ENCODE measurements at places on chromosomes 3 and 15.

- DNase-seq, result no peak
Measured at GRCh38 chr3:87120881-87121280, 106.2 kb upstream of the CHMP2B start.

DNA sequence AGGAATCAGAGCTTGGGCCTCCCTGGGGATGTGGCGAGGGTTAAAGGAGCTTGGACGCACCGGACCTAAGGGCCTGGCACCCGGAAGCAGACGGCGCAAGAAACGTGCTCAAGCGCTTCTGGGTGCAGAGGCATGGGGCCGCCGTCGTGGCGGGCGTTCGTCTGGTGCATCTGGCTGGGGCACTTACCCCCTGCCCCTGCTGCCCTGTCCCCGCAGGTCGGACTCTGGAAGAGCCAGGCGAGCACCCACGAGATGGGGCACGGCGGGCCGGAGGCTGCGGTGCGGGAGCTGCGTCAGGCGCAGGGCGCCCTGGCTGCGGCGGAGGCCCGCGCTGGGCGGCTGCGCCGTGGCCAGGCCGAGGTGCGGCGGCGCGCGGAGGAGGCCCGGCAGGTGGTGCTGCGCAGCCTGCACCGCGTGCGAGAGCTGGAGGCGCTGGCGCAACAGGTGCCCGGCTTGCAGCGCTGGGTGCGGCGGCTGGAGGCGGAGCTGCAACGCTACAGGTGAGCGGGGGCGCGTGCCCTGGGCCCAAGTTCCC lies 2.5 kb downstream of the EFCC1 start:
- DNase-seq, result peak; percentile 21

DNA sequence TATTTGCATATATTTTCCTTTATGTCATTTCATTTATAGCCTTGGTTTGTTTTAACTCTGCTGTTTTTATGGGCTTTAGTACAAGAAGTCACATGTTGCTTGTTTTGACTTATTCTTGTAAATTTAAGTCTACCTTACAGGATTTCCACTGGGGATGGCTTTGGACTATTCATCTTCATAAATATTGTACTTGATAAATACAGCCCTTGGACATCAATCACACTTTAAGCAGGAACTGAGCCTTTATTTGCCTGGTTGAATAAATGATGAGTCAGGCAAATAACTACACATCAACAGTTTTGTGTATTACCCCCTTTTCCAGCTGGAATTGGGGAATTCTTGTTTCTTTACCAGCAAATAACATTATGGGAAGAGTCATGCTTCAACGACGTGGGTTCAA lies 286.0 kb downstream of the CNTN3 start:
- DNase-seq, result no peak

- no peak for DNase-seq
Measured at GRCh38 chr3:62049033-62049432, 324.3 kb downstream of the FEZF2 start.

DNA sequence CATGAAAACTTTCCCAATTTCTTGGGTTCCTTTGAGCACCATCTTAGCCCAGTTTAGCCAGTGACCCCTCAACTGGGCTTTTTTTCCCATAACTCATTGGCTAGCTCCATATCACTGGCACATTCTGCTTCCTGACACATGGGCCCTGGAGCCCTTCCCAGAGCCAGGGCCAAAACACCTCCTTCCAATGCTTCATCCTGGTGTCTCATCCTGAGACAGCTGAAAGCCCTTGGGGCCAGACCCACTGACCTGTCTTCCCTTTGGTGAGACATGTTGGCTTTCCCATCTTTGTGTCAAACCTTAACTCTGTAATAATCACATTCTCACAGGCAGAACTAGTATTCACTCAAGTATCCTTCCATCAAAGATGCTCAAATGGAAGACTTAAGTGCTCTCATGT lies 82.6 kb upstream of the SMAD3 start:
- no peak for DNase-seq

DNA sequence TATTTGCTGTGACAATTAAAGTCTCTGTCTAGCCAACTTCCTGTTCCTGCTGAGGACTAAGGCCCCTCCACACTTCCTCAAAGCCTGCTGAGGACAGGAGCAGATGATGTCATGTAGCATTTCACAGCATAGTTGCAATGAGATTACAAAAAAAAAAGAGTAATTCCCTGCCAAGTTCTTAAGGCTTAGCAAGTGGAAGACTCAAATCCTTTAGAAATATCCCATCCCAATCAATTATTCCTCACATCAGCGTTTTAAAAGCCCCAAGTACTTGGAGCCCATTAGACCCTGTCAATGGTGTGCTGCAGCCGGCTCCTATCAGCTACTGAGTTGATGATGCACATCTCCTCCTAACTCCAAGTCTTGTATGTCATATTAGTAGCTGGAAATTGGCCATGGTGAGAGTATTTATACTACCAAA lies 51.7 kb downstream of the TRANK1 start:
- no peak for DNase-seq

- no peak for DNase-seq
Measured at GRCh38 chr3:124812291-124813265, 74.6 kb downstream of the ITGB5 start.

DNA sequence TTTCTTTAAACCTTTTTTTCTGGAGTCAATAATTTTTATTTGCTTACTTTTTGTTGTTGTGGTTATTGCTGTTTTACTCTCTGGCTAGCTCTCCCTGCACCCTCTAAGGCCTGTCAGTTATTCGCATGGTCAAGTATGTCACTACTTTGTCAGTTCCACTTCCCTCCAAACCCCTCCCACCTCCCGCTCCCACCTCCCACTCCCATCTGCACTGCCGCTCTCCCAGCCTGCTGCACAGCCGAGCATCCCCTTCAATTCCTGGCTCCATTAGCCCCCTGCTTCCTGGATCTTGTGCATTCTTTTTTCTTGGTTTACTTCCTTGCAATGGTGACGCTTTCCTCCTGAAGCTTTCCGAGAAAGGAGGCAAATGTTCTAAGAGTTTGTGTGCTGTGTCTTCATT lies 218.0 kb downstream of the XXYLT1 start:
- no peak for DNase-seq

DNA sequence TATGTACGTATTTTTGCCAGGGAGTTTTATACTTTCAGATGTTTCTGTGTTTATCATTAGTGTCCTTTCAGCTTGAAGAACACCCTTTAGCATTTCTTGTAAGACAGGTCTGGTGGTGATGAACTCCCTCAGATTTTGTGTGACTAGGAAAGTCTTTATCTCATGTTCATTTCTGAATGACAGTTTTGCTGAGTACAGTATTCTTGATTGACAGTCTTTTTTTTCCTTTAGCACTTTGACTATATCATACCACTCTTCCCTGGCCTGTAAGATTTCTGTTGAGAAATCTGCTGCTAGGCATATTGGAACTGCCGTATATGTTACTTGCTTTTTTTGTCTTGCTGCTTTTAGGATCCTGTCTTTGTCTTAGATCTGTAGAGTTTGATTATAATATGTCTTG lies 5.8 kb downstream of the LNP1 start:
- no peak for DNase-seq

- DNase-seq, result no peak
Measured at GRCh38 chr15:43382310-43382709, 11.4 kb downstream of the TUBGCP4 start.

DNA sequence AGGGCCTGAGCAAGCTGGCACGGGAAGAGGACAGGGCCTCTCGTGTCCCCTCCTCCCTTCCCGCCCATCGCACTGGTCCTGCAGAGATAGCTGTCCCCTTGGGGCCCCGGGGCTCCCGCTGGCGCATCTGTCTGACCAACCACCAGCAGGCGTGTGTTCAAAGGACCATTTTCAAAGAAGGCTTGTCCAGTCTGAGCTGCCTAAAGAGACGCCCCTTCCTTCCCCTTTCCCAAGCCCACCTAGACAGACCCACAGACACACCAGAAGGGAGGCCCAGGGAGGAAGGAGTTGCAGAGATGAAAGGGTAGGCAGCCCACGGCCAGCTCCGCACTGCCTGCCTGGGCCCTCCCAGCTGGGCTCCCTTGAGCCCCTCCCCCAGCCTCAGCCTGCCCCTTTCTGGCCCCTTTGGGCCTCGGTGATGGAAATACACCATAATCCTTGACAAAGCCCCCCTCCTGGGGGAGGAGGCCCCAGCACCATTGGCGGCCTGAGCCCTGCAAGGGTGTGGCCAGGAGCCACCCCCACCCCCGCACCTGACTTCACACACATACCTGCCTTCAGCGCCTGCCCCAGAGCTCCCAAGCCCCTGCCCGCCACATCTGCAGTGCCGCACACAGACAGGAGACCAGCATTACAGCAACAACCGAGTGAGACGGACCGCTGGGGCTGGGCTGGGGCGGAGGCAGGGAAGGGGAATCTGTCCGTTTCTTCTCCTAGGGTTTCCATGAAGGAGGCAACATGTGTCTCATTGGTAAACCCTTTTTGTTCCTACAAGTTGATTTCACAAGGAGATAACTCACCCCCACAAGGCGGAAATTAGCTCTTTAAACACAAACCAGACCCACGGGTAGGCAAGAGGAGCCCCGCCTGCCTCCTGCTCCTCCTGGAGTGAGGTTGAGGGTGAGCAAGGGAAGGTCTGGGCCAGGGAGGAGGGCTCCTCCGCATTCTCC lies at the start of gene STRA6:
STRA6 (minus strand) TSS at position 336 of the 950 bp plus-strand sequence. CDS start 520 bp downstream, outside the sequence.
- peak; percentile 93 for DNase-seq

GRCh38 chr15:91861223-91861622 lies 7.7 kb downstream of the SLCO3A1 start:
- DNase-seq, result no peak

GRCh38 chr15:73683257-73683776 lies 866 bp upstream of the CD276 start:
- peak; percentile 92 for DNase-seq

GRCh38 chr3:128674161-128674784 lies 23.7 kb upstream of the RPN1 start:
- DNase-seq, result no peak

GRCh38 chr3:74167926-74168325 lies 446.5 kb downstream of the CNTN3 start:
- no peak for DNase-seq

DNA sequence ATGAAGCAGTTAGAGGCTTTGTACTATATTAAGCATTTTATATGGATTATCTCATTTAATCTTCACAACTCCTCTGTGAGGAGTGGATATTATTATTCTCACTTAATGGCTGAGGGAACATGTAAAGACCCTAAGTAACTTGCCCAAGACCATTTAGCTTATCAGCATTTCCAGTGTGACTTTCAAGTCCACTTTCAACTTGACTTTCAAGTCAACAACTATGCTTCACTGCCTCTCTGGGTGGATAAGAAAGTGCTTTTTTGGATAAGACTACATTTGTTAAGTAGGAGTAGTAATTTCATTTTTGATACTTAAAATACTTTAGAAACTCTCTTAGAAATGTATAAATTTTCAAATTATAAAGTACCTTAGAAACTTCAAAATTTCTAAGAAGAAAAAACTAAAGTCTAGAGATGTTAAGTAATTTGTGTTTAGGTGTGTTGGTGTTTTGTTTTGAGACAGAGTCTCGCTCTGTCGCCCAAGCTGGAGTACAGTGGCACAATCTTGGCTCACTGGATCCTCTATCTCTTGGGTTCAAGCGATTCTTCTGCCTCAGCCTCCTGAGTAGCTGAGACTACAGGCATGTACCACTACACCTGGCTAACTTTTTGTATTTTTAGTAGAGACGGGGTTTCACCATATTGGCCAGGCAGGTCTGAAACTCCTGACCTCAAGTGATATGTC lies 71.8 kb downstream of the MINDY2 start:
- no peak for DNase-seq

DNA sequence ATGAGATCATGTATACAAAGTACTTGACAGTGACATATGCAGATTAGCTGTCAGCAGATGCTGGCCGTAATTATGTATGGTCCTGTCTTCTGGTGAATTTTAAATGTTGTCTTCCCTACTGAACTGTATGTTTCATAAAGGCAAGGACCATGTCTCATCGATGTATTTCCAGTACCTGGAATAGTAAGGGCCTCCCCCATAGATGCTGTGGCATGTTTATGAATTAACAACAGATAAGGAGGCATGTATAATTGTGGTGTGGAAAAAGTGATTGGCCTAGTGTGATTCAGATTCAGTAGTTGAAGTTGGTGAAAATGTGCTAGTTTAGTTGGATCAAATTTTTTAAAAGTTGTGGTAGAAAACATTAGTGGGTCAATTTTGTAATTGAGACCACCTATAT lies 202.7 kb upstream of the SLC2A2 start:
- DNase-seq, result no peak

DNA sequence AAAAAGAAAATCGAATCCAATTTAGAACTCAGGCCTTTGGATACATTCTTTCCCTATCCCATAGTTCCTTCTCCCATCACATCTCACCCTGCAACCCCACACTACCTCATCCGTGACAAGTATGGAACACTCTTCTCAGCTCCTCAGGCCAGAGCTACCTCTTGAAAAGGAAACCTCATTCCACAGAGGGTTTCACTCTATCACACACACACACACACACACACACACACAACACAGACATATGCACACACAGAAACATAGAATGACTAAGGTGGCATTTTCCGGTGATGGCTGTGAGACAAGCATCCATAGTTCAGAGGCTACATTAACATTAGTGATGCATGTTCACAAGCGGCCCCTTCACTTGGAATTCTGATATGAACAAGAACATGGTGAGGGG lies 122.0 kb upstream of the HES1 start:
- DNase-seq, result no peak

GRCh38 chr3:9081184-9081818 lies 118.0 kb upstream of the RAD18 start:
- DNase-seq, result no peak

DNA sequence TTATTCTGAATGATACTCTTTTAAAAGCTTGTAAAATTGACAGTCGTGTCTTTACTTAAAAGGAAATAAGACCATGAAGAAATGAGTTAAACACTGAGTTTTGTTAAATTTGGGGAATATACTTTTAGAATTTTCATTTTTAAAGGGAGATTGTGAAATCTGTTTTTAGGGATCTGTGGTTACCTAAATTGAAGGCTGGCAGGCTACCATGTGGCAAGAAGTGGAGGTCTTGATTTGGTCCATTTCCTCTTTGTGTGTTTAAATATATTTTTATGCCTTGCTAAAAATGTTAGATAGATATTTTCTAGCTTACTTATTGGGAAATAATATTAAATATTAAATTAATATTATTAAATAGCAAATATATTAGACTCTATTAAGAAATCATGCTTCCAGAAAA lies 36.6 kb upstream of the SLC22A13 start:
- DNase-seq, result no peak
